Bone marrow (tissue), 2 donors: ENCODE measurements at places on chromosomes 2 and 18.

DNA sequence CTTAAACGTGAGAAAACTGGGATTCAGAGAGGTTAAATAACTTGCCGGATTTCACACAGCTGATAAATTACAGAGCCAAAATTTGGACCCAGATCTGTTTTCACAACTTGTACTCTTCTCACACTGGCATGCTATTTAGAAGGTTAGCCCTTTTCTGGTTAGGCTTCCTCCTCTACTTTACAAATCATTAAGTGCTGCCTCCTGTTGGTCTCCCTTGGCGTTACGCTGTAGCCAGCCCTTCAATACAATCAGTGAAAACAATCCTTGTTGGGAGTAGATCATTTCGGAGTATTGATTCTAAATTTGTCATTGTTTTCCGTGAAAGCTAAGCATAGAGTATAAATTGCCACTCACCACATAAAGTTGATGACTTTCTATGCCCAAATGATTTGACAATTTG lies 153.5 kb downstream of the ARHGAP15 start:
- no peak for DNase-seq

DNA sequence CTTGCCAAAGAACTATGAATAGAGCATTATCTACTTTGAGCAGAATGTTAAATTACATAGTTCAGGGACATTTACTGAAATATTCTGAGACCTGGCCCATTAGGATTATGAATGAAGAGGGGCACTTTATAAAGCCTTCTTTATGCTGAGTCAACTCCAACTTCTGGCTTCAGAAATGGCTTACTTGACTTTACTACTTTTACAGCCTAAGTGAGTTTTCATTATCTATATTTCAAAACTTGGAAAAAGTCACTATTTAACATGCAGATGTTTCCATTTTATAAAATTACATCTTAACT lies 37.7 kb downstream of the SESTD1 start:
- no peak for DNase-seq

DNA sequence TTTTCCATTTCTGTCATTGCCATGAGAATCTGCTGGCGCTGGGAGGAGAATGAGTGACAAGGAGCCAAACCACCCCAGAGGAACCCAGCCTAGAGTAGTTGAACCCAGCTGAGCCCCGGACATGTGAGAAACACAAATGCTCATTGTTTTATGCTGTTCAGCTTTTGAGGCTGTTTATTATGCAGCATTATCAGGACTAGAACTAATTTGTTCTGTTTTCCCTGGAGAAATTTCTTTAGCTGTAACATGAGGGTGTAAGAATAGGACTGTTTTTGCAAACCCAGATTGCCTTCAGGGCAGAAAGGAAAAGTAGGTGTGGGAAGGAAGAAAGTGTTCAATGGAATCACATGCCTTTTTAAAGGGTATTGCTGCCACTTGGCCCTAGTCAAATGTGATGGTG lies 28.5 kb upstream of the DOCK10 start:
- no peak for DNase-seq

GRCh38 chr2:222362336-222362735 lies 62.0 kb upstream of the SGPP2 start:
- no peak for DNase-seq

DNA sequence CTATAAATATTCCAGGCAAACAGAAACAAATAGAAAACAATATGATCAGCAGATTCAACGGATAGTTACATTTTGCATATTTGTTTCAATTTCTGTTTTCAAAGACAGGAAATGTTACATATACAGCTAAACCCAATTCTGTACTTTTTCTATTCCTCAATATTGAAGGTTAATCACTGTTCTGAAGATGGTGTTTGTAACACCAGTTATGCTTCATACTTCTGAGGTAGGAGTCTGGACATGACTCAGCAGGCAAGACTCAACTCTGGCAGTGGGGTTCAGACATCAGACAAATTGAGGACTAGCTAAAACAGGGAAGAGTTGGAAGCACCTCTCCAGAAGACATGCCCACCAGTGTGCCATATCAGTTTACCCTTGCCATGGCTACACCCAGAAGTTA lies 16.6 kb downstream of the SERPINB13 start:
- DNase-seq, result no peak

- no peak for DNase-seq
These were observed 45.3 kb upstream of the SPAG16 start for GRCh38 chr2:213238753-213239495.

DNA sequence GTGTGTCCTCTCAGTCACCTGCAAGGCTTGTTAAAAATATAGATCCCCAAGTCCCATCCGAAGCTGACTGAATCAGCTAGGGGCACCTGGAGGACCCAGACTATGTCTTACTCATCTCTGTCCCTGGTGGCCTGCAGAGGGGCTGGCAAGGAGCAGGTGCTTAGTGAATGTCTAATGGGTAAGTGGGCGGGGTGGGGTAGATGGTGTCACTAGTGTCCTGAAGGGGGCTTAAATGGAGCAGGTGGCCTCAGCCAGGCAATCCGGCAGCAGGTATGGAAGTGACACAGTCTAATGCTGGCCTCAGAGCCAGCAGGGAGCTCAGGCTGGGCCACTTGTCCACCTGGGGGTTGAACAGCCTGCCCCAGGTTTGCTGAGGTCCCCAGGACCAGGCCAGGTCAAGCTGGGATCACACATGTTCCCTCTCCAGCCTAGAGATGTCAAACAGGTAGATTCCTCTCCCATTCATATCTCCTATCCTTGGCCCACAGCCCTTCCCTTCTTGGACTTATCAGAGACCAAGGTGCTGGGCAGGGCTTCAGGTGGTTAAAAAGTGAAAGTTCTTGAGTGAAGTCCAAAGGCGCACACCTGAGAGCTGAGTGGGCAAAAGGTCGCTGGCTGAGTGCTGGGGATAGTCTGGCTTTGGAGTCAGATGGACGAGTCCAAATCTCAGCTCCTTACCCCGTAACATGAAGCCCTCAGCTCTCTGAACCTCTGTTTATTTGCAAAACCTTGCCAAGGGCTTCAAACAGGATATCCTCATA lies 1.7 kb downstream of the STEAP3 start:
- DNase-seq, result no peak

DNA sequence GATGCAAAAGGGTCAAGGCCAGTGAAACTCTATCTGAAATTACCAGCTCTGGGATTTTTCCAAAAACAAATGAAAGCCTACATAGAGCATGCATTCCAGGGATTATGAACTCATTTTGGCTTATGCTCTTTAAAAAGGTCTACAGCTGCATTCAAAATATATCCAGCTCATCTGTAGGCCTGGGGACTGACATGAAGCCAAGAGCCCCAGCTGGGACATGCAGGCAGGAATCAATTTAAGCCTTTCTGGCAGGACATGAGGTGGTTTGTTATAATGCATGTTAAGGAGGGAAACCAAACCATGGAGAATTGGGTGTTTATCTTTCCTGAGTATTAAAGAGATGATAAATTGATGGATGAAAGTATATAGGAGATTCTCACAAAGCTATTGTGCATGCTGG lies 164.5 kb downstream of the RBM43 start:
- DNase-seq, result no peak
